ENCODE measurements at places on chromosomes 12 and 14.

DNA sequence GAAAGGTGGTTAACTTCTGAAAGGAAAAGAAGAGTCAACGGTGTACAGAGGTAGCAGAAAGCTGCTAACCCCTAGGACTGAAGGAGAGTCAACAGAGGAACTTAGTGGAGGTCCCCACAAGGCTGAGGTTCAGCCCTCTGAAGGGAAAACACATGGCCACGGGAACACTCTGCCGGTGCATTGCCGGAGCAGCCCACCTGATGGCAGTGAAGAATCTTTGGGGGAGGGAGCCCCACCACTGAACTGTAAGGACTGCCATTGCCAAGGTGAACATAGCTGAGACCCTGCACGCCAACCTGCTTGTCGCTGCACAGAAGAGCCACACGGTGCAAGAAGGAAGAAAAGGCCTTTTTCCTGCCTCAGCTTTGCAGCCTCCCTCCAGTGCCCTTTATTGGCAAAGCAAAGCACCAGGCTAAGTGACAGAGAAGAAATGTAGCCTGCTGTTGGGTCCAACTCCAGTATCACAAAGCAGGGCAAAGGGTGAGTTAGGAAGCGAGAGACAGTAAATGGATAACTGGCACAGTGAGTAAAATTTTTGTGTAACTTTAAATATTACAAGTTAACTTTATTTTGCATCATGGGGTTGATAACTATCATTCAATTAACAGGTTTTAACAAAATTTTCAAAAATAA lies 76.9 kb downstream of the LIN52 start:
- no peak for DNase-seq

- no peak for DNase-seq
These were observed 362.1 kb downstream of the GALC start for GRCh38 chr14:87630846-87631245.

- no peak for DNase-seq
These were observed 599 bp downstream of the PAPLN start for GRCh38 chr14:73237786-73238423.

GRCh38 chr14:104157016-104157928 lies 18.9 kb downstream of the KIF26A start:
- no peak for DNase-seq

DNA sequence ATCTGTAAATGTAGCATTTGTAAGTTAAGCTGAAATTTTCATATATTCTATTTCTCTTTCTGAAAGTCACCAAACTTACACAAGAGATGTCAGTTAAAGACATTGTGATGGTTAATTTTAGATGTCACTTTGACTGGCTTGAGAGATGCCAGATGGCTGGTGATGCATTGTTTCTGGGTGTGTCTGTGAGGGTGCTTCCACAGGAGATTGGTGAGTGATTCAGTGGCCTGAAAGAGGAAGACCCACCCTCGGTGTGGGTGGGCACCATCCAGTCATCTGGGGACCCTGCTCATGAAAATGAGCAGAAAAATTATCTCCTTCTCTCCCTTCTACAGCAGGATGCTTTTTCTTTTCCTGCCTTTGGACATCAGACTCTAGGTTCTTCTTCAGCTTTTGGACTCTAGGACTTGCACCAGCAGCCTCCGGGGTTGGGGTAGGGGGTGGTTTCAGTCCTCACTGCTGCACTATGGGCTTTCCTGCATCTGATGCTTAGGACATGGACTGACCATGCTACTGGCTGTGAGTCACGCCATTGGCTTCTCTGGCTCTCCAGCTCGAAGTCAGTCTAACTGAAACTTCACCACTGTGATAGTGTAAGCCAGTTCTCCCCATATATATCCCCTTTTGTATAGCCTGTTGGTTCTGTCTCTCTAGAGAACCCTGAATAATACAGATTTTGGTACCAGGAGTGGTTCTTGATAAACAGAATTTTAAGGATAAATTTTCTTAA lies 20.9 kb downstream of the PDE6H start:
- peak; percentile 18 for DNase-seq

DNA sequence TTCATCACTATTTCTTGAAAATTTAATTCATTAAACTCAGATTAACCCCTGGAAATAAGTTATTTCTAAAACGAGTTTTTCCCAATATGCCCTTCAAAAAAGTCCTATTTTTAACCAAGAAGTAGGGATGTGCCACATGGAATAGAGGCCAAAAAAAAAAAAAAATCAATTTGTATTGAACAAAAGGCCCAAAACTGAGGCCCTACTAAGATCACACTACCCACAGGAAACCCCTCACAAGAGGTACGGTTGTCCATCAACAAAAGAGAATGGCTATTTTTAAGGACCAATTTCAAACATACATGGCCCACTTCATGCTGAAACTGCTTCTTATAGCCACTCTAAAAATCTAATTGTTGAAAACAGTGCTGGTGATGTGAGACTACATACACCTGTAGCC lies 7.5 kb upstream of the BAZ2A start:
- DNase-seq = no peak

- DNase-seq = no peak
These were observed 100.7 kb upstream of the ATF7IP start for GRCh38 chr12:14264778-14265177.

DNA sequence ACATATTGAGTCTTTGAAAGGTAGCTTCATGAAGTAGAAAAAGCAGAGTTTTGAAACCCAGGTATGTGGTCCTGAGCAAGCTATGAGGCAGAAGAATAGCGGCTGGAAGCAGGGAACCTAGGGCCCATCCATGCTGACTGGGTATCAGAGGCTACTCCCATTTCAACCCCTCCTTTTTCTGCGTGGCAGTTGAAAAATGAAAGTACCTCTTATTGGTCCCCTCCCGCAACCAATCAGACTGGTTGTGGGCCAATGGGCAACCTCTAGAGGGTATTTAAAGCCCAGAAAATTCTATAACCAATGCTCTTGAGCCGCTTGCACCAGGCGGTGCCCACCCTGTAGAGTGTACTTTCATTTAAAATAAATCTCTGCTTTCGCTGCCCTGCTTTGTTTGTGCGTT lies 1.6 kb upstream of the SNRPF start:
- no peak for DNase-seq

- no peak for DNase-seq
These were observed 39.8 kb downstream of the NOPCHAP1 start for GRCh38 chr12:105025890-105026289.

- DNase-seq = no peak
These were observed 612 bp downstream of the WBP11 start for GRCh38 chr12:14802721-14803010.

- DNase-seq = no peak
These were observed 69.2 kb downstream of the C2CD5 start for GRCh38 chr12:22474970-22475720.

Measured in stimulated activated CD4-positive, alpha-beta T cell treated with anti-CD3 and anti-CD28 coated beads, Interleukin-2, amount 100 ng/mL, for 4 hours (primary cell).